ENCODE measurements at places on chromosomes 6 and 20. TPM values are rescaled to one million over a fixed set of nuclear protein-coding genes. Genes with fewer than 3 reads are reported as not detected.

The C20orf144 gene
- 0.12 TPM for total RNA-seq

The PRDM13 gene
- total RNA-seq = not detected

The TAAR6 gene
- total RNA-seq = not detected

The ZBTB24 gene
- total RNA-seq = 10.4 TPM

The TNFRSF6B gene
- total RNA-seq = 12.3 TPM

The HELZ2 gene
- total RNA-seq = 24.7 TPM

The PRRT1 gene
- total RNA-seq = 0.17 TPM

The MAK gene
- total RNA-seq = not detected

The APCDD1L gene
- 0.86 TPM for total RNA-seq

The NKX2-4 gene
- total RNA-seq = not detected

The OR2B2 gene
- total RNA-seq = not detected

The VGLL2 gene
- total RNA-seq = not detected

The GPLD1 gene
- total RNA-seq = 0.16 TPM

The C4B gene
- total RNA-seq = 12.7 TPM

The CD93 gene
- total RNA-seq = not detected

The CLIC5 gene
- not detected for total RNA-seq
